ENCODE measurements at places on chromosomes 12 and 14.

- no peak for DNase-seq
Observed at GRCh38 chr12:104457746-104458693, 1.3 kb downstream of the CHST11 start.

DNA sequence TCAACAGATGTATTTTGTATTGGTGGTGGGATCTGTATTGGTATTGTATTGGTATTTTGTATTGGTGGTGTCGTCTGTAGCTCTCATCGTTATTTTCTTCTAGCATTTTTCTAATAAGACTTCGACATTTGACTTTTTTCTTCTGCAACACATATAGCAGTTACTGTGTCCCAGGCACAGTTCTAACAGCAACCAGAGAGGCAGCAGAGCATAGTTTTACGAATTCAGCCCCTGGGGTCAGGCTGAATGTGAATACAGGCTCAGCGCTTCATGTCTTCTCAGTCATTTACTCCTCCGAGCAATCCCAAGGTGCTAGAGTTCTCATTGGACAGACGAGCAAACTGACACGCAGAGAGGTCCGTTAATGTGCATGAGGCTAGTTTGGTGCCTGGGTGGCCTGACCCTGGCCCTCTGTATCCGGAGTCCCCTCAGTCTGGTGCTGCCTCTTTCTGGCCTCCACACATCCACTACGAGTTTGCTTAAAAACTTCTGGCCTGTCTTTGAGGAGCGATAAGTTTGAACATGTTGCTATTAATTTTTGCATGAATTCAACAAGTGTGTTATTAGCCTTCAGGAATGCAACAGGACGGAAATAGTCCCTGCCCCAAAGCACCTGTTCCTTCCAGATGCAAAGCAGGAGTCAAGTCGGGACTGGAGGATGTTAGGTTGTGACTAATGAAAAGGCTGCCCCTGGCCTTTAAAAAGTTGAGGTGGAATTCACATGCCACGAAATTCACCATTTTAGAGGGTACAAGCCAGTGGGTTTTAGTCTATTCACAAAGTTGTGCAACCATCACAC, 87.0 kb downstream of the GLT1D1 start:
- no peak for DNase-seq

DNA sequence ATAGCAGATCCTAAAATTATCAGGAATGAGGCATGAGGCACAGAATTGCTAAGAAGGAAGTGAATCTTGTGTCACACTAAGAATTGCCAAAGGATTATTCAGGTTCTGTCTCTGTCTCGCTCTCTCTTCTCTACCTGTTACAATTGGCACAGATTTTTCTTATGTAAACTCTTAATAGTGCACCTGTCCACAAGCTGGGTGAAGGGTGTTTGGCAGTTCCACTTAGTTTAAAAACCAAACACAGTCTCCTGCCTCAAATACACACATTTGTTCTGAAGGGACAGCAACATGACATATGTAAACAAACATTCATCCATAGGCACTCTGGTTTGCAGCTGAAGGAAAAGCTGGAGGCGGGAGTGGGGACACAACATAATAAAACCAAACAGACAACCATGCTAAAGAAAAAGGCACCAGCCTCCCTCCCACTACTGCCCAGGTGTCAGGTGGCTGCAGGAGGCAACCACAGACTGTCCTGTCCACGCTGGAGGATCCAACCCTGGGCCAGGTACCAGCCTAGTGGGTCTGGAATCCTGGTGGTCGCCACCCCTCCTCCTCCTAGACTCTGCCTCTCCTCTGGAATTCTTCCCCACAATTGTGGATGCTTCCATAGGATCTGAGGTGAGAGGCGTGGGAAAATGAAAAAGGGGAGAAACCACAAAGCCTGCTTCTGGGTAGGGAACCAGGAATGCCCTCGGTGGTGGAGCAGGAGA, 81.2 kb downstream of the TMEM260 start:
- no peak for DNase-seq

GRCh38 chr12:105425254-105426174, 95.0 kb downstream of the C12orf75 start:
- DNase-seq = no peak

GRCh38 chr12:88142610-88142991, 494 bp downstream of the TMTC3 start:
- no peak for DNase-seq

GRCh38 chr12:60398547-60398946, 802.7 kb downstream of the SLC16A7 start:
- no peak for DNase-seq

DNA sequence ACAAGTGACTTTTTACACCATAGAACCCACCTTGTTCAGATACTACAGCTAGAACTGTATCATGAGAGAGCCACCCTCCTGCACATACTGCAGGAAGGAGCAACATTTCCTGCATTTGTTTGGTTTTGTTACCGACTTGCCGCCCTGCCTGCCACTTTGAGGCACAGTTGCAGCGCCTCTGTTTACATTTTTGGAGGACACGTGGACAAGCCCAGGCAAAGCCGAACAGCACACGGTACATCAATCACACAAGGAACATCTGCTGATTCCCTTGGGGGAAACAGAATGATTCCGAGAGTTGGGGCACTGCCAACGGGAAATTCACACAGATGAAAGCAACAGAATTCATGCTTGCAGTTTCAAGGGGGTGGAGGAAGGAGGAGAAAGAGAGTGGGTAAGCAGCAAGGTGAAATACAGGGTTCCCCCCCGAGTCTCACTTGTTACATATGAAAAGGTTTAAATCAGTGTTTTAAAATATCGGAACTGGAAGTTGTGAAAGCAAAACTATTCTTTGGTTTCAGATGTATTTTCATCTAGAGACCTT, 110.7 kb downstream of the BTG1 start:
- no peak for DNase-seq

DNA sequence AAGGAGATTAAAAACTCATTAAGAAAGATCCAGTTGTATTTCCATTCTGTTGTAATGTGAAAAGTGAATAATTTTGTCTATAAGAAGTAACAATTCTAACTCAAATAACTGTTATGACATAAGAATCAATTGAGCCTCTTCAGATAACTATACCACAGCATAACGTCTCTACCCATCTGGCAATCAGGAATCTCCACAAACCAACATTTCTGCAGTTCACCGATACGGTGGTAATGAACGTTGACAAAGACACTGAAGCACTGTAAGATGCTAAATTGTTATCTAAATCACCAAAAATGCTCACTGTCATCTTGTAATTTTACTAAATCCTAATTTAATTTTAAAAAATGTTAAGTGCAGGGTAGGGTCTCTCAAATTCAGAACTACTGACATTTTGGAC, 130.9 kb upstream of the USP15 start:
- DNase-seq = no peak

- no peak for DNase-seq
Observed at GRCh38 chr12:69061574-69061973, 128.6 kb upstream of the CPM start.

DNA sequence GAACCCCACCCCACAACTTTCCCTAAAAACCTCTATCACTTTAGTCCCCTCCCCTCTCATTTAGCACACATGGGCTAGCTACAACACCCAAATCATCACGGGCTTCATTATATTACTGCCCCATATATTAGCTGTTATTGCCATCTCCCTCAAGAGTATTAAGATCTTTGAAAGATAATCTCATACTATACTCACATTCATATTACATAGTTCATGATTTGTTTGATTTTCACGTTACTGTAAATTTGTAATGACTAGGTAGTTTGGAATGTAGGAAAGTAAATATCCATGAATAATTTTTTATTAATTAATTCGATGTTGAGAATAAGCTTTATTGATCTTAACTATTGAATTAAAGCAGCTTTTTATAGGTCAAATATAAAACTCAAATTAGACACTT, 7.9 kb downstream of the DICER1 start:
- DNase-seq = no peak

DNA sequence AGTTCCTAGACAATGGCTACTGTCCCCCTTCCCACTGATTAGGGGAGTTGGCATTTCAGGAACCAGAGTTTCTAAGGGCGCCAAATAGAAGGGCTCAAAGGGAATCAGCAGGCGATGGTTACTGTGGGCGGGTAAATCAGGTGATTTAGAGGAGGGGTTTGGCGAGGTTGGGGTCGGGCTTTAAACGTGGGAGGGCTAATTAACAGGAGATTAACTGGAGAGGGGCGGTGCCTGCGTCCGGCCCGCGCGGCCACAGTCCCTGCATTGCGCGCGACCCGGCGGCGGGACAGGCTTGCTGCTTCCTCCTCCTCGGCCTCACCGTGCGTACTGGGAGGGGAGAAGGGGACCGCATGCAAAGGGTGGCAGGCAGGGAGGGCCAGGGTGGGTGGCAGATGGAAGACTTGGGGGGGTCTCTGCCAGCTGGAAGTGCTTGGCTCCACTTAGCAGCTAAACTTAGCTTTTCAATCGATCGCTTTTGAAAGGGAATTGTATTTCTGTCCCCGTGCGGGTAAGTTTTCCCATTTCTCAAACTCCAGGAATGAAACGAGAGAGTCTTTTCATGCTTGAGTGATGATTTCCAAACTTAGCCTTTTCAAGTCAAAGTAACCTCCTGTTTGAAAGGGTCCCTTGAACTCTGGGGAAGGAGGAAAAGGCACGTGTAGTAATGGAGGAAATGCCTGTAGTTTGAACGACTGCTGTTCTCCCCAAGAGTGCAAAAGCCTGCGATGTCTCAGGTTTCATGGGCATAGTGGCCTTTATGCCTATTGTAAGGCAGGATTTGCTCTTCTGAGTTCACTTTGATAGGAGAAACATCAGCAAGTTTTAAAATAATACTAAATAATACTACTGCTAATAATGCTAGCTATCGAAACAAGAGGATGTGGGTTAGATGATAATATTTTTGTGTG, at the start of gene MGST1:
MGST1 (plus strand) TSS at position 255 of the 908 bp plus-strand sequence. CDS start 6,608 bp downstream, outside the sequence.
- DNase-seq = no peak

- DNase-seq = no peak
Observed at GRCh38 chr14:68384335-68384734, 408.5 kb downstream of the ZFP36L1 start.
